ENCODE measurements at places on chromosomes 2 and 18.

DNA sequence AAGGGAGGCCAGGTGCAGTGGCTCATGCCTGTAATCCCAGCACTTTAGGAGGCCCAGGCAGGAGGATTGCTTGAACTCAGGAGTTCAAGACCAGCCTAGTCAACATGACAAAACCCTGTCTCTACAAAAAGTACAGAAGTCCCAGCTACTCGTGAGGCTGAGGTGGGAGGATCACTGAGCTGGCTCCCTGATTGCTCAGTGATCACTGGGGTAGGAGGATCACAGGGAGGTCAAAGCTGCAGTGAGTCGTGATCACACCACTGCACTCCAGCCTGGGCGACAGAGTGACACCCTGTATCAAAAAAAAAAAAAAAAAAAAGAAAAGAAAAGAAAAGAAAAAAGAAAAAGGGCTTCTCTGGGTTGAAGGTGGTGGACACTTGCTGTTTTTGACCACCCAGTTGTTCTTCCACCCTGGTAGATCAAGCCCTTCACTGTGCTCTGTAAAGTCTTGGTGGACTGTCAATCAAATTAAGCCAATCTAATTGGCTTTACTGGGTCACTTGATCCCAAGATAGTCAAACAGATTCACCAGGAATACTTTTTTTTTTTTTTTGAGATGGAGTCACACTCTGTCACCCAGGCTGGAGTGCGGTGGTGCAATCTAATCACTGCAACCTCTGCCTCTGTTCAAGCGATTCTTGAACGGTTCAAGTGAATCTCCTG lies 191.6 kb downstream of the AGPS start:
- DNase-seq: no peak

- DNase-seq: no peak
These were observed 114.0 kb upstream of the SLC35G4 start for GRCh38 chr18:11495441-11495840.

GRCh38 chr2:39881494-39881893 lies 102.4 kb upstream of the THUMPD2 start:
- DNase-seq: no peak

DNA sequence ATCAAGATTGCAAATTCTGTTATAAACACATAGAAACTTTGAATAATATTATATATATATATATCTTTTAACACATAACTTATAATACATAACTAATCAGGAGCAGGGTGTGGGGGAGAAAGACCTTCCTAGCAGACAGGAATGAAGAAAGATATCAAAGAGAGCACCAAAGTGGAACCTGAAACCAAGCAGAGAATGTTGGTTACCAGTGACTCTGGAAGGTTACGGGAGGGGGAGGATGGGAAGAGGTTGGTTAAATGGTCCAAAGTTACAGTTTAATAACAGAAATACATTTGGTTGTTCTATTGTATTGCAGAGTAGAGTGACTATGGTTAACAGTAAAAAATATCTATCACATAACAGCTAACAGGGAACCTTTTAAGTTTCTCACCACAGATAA lies 366.7 kb downstream of the LRRTM4 start:
- no peak for DNase-seq

DNA sequence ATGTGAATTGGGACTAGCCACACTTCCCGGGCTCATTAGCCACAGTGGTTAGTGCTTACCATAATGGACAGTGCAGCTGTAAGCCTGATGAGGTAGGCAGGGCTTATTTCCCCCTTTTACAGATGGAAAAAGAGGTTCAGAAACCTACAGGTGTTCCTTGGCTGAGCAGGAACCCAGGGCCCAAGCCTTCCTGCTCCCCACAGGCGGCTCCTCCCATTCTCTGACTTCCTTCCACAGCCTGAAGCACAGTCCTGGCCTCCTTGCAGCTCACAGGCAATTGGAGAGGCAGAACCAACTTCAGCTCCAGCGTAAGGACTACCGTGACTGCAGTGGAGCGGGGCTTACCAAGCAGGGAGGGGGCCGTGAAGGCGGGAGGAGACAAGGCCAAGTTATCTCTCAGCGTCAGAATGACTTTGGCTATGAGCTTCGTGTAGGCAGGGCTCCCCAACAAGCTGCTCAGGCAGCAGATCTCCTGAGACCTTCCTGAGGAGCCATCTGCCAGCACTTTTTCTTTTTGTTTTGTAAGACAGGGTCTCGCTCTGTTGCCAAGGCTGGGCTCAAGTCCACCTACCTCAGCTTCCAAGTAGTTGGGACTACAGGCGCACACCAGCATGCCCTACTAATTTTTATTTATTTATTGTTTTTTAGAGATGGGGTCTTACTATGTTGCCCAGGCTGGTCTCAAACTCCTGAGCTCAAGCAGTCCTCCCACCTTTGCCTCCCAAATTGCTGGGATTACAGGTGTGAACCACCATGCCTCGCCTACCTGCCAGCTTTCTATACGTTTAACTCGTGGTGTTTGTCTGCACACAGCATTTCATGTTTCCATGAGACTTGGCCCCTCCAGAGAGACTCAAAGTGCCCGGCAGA lies 34.2 kb upstream of the NT5DC4 start:
- DNase-seq: no peak

DNA sequence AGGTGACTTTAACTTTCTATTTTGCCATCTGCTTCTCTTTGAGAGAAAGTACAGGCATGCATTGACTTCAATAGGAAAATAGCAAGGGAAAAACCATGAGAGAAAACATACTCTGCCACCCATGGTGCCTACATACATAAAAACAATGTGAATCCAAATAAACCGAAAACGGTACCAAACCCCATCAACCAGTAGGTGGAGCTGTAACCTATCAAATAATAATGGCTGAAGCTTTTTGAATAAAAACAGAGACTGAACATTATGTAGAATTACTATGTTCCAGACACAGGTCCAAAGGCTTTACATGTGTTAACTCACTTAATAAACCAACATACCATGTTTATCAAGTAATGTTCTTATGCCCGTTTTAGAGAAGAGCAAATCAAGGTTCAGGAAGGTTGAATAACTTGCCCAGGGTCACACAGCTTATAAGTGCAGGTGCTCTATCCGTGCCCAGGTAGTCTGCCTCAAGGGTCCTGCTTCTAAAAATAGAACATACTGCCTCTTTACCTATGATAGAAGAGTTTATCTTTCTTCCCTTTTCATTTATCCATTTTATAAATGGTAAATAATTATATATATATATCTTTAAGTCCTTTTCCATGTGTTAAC lies 293.9 kb upstream of the SYT4 start:
- DNase-seq: no peak

DNA sequence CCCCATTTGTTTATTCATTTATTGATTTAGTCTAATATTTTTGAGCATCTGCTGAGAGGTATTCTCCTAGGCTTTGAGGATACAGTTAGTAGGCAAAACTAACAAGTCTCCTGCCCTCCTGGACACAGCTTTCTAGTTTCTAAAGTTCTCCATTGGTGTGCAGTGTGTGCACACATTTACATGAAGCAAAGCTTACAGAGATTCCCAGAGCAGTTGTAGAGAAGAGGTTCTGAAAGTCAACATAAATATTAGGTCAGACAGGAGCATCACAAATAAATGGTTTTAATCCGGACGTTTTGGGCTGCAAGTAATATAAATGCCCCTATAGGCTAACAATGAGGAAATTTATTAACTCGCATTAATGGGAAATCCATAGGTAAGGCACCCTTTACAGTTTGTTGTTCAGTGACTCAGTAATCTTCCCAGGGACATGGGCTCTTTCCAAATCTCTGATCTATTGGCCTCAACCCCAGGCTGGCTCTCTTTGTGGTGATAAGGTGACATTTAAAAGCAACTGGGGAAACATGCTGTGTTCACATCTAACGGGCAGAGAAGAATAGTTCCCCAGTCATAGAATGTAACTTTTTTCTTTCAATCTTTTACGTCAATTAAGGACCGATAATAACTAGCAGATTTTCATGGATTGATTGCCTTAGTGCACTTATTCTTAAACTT lies 407.2 kb downstream of the PTPRM start:
- no peak for DNase-seq

DNA sequence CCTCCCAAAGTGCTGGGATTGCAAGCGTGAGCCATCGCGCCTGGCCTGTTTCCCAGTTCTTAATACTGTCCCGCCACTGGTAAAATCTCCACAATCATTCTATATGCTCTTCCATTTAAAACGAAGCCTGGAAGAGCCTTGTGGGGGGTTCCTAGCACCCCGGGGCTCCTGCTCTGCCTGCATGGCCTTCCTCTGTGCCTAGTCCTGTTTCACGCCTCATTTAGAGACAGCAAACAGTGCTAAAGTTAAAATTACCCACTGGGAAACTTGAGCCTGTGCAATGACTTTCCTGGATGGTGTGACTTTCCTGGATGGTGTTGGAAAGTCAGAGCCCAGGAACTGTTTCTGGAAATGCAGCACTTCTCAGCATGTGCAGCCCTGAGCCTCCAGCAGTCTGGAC lies 55.0 kb downstream of the INPP5D start:
- DNase-seq: no peak

GRCh38 chr2:129780316-129781270 lies 198.9 kb upstream of the RAB6C start:
- DNase-seq: no peak

DNA sequence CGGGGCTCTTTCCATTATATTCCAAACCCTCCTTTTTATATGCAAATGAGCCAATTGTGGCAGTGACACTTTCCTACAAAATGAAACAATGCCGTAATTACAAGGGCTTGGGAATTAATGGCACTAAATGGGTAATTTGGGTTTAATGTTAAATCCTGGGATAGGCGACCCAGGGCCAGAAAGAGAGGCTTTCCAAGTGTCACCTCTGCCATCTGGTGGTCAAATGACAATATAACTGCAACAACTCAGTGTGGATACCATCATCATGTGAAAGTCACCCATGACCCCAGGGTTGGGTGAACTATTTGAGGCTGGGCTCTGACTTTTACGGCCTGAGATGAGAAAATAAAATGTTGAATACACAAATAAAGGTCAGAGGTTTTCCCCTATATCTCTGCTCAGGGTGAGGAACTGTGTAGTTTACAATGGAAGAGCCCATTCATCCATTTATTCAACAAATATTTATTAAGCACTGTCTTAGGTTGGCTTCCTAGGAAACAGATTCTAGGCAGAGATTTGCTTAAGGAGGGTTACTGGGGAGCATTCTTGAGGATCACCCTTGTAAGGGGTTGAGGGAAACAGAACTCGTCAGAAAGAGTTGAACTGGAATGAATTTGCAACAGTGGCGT lies 13.6 kb upstream of the THADA start:
- no peak for DNase-seq

- DNase-seq: no peak
These were observed 18.0 kb downstream of the NAB1 start for GRCh38 chr2:190666895-190667294.

DNA sequence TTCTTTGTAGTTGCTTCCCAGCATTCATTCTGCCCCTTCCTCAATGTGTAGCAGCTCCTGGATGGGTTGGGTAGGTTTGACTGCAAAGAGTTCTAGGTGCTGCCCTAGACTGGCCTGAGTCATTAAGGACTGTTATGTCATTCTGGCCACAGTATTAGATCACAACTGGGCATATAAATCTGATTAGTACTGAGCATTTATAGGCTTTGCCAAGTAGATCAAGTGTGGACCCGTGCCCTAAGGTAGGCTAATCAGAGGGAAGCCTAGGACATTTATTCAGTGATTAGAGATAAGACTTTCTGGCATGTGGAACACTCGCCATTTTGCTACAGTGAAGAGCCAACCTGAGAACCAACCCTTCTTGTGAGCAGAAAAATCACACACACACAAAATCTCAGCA lies 2.7 kb downstream of the KATNAL2 start:
- no peak for DNase-seq

DNA sequence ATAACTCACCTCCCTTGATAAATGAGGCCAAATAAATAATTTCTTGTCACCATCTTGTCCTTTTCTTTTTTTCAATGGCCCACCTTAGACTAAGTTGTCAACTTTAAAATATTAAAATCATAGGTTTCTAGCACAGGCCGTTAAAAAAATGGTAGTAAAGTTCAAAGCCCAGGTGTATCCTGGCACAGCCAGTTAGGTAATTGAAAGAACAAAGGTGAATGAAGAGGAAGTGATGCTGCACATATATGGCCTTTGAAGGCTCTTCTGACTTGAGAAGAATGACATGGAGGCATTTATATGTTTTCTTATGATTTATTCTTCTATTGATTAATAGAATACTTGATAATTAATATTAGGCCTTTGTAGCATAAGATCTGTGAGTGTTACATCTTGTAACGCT lies 208.7 kb downstream of the PTPRM start:
- DNase-seq: no peak

- DNase-seq: no peak
These were observed 46.7 kb upstream of the LRRTM1 start for GRCh38 chr2:80351231-80351630.

DNA sequence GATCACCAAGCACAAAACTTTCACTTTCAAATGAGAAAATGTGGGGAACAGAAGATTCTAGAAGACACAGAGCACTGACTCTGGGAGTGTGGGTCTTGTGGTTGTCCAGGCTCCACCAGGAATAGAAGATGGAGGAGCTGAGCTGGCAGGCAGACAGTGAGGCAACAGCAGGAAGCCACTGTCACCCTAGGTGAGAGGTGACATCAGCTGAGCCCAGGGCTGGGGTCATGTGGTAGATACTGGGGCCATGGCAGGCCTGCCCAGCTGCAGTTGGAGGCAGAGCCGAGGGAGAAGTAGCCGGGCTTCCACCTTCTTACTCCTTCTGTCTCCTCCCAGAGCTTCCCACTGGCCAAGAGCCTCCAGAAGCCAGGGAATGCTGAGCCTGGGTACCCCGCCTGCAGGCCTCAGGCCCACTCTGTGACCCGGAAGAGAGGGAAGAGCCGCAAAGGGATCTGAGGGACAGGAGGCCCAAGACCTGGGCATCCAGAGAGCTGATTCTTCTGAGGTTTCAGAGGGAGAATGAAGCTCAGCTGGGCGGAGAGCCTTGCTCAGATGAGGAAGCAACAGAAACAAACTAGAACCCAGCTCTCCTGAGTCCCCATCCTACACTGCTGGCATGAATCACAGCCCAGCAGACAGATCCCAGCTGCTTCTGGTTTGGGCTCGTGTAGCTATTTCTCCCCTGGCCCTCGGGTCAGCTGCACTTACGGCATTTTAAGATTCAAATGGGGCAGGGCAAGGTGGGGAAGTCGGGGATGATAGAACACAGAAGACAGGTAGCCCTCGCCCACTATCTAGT lies 39.8 kb upstream of the ASAP2 start:
- no peak for DNase-seq

DNA sequence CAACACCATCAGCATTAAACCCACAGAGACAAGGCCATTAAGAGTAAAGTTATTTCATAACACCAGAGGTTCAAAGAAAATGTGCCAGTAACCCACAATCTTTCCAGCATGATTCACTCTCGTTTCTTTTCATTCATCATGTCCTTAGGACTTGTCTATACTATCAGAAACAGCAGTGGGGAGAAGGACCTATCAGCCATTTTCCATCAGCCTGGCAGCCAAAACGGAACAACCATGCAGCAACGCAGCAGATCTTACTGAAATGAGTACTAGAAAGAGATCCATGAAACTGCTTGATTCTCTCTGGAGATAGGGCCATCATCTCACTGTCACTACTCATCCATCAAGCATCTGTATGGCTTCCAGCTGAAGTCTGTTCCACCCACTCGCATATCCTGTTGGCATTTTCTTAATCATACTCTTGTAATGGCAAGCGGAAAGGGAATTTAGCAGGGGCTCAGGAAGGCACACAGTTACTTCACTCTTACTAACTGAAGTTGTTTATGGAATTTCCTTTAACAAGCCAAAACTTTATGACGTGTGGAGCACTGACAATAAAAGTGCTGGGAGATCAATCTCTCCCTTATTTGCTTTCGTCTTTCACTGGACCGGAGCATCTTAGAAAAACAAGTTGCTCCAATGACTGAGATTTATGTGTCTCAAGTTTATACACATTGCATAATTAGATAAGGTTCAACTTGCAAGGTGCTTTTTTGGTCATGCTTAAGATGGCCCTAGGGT lies 69.7 kb downstream of the EPHA4 start:
- DNase-seq: peak; percentile 23

GRCh38 chr18:58966005-58966677 lies 101.5 kb downstream of the ZNF532 start:
- DNase-seq: no peak

All from stimulated activated CD8-positive, alpha-beta memory T cell treated with anti-CD3 and anti-CD28 coated beads, Interleukin-15, amount 100 ng/mL, for 48 hours (primary cell).